Memory B cell (primary cell): ENCODE measurements at places on chromosomes 11 and 22.

GRCh38 chr11:80873310-80873999 is 1432.6 kb upstream of the TENM4 start:
- DNase-seq: no peak

- DNase-seq: no peak
Observed at GRCh38 chr11:86249307-86250098, 5.0 kb downstream of the EED start.

DNA sequence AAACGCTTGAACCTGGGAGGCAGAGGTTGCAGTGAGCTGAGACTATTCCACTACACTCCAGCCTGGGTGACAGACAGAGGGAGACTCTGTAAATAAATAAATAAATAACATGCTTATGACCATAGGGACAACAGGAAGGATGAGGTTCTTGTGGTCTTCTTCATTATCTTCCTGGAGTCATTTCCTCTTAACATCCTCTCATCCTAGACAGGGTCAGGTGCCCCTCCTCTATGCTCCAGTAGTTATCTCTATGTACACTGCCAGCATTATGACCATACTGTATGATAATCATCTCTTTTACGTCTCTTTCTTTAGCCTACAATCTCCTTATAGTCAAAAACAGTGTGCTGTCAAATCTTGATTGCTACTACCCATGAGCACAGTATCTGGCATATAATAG is 17.7 kb downstream of the RAB30 start:
- no peak for DNase-seq

- no peak for DNase-seq
Observed at GRCh38 chr22:38220653-38221386, 19.0 kb downstream of the MAFF start.
